ENCODE measurements at places on chromosomes 5 and 9. TPM values are rescaled to one million over a fixed set of nuclear protein-coding genes. Genes with fewer than 3 reads are reported as not detected.

DNA sequence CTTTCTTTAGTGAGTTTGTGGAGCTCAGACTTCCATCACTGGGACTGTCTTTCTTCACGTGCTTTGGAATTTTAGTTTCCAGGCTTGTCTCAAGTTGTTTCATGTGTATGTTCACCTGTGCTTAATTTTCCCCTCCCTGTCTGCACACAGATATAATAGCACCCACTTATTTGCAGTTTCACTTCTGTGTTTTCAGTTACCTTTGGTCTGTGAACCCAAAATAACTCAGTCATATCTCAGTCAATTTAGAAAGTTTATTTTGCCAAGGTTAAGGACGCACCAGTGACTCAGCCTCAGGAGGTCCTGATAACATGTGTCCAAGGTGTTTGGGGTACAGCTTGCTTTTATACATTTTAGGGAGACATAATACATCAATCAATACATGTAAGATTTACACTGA is 330.4 kb downstream of the ICE1 start:
- no peak for DNase-seq

DNA sequence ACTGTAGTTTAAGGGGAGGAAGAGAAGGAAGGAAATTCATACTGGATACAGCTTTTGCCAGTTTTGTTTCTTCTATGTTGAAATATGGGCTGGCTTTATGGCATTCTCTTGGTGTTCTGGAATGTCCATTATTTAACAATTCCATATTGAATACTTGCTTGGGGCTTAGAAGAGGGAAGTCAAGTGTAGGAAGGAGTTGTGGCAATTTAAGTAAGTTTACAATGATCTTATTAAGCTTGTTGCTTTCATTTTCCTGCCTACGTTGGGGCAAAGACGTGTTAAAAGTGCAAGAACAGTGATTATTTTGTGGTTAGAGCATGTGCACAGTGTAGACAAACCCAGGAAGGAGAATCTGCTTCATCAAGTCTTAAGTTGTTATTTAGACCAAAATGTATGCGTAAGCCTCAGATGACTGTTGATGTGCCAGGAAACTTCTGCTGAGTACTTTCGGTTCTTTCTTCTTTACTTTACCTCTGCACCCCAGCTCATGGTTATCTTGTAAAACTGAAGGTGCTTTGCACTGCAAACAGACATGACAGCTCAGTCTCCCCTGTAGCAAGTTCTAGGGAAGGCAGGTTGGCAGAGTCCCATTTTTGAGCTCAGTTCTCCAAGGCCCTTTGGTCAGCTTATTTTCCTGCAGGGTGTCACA is 75.8 kb downstream of the F2RL2 start:
- DNase-seq = no peak

DNA sequence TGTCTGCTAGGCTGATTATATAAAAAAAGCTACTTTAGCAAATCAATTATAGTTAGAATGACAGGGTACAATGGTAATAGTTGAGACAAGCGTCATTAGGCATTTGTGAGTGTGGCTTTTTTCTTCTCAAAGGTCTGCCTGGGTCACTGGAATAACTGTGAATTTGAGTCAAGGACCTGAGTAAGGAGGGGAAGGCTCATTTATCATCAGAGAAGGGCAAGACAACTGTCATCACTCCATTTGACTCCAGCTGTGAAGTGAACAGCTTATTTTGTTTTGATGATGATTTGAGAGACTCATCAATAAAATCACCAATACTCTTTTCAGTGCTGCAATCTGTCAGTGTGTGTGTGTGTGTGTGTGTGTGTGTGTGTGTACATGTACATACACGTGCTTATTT is 118.6 kb downstream of the MAT2B start:
- no peak for DNase-seq

Gene IL13
- total RNA-seq = not detected
